ENCODE measurements at places on chromosomes 12 and 14.

- no peak for DNase-seq
Measured at GRCh38 chr12:56286044-56286830, 13.9 kb downstream of the CS start.

DNA sequence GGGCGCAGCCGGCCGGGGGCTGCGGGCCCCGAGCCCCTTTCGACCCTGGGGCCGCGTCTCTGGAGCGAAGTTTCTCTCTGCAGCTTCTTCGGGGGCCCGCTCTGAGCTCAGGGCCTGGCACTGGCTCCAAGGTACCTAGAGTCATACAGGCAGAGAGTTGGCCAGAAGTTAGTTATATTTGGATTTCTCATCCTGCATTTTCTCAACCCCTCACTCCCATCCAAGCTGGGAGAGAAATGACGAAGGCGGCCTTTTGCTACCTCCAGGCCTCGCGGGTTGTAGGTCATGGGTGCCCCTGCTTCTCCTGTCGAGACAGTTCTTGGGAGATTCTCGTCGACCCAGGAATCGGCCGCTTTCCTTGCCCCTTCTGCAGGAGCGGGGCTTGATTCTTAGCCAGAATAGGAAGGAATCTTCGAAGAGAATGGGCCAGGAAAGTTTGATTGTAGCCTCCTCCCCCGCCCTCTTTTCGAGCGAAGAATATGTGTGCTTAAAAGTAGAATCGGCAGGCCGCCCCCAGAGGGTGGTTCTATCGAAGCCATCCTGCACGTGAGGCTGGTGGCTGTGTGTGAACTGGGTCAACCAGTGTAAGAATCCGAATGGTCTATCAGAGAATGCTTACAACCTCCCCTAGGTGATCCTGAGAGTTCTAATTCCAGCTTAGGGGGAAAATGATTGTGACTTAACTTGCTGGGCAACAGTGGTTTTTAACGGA lies 785 bp downstream of the MLEC start:
- DNase-seq, result no peak

DNA sequence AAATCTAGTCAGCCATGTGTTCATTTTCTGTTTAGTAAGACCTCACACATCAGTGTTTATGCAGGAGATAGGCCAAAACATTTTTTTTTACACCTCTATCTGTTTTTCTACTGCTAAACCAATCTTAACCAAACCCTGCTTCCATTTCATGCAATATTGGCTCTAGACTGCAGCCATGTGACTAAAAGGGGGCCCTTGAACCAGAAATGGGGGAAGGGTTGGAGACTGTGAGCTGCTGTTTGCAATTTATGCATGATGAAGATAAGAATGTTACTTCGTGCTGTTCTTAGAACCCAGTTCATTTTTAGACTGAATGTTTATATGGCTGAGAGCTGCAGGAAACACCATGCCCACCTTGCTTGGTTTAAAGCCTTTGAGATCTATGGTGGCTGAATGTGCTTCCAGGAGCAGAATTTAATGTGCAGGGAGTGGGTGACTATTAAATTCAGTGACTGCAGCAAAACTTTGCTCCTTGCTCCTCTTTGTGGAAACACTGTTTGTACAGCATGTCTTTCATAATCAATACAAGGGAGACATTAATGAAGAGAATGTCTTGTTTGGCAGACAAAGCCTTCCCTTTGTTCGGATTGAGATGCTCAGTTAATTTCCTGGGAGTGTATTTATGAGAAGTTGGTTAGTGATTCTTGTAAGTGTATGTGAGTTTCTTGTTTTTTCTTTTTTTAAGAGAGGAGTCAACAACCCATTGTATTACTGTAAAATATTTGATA lies 53.6 kb downstream of the CHST11 start:
- DNase-seq, result no peak

DNA sequence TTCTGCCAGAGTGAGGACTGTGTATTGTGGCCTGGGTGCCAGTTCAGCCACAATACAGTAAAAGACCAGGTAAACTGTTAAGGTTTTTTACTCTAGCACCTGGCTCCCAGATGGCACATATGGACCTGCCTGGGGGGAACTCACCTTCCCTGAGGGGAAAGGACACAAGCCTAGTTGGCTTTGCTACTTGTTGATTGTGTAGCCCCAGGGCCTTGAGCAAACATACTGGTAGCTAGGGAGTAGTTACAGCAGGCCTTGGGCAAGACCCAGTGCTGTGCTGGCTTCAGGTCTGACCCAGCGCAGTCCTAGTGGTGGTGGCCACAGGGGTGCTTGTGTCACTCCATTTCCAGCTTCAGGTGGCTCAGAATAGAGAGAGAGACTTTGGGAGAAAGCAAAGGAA lies 216.4 kb downstream of the KLHL28 start:
- DNase-seq, result no peak

GRCh38 chr14:58861586-58861985 lies 223.8 kb downstream of the DACT1 start:
- DNase-seq, result no peak

DNA sequence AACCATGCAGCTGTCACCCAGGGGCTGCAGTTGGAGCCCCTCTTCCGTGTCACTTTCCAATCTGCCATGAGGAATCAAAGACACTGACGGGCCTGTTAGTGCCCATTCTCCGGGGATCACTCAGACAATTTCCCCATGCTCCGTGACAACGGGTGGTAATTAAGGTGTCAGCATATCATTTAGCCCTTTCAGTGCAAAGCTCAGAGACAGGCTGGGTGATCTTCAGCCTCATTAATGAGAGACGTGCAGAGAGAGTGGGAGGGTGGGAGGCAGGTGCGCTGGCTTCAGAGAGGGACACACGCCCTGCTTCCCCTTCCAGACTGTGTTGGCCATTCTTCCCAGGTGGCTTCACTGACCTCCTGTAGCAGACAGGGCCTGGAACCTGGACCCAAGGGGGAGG lies 58.7 kb downstream of the MVK start:
- no peak for DNase-seq

- DNase-seq, result no peak
Measured at GRCh38 chr12:101881228-101881627, 3.8 kb downstream of the DRAM1 start.

DNA sequence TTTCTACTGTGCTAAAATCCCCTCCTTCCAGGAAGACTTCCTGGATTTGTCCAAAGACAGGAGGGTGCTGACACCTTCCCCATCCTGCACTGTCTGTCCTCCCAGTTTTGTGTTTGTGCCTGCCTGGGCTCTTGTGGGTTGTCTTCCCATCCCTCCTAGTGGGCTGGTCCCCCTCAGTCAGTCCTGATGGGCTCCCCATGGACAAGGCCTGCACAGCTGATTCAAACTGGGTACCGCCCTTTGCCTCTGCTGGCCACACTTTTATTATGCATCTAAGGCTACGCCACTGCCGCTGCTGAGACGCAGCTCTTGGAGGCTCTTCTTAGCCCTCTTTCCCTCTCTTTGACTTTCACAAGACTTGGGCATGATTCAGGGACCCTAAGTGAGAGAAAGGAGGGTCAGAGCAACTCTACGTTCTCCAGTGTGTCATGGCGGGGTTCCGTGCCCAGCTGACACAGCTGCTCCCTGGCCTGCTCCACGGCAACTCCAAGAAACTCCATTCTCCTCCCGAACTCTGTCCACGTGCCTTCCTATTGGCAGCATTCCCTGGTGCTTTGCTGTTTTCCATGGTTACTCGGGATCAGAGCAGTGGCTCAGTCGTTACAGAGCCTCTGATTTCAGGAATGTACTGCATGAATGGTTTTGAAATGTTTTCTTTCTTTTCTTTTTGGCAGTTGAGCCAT lies 3.8 kb upstream of the KRT85 start:
- no peak for DNase-seq

GRCh38 chr12:125324861-125325490 lies 259.7 kb downstream of the AACS start:
- no peak for DNase-seq

Data from activated CD4-positive, alpha-beta T cell treated with anti-CD3 and anti-CD28 coated beads, Interleukin-2, amount 50 U/mL, for 24 hours (primary cell).